Stimulated activated CD8-positive, alpha-beta memory T cell treated with anti-CD3 and anti-CD28 coated beads, Interleukin-12 subunit alpha, Interleukin-12 subunit beta, amount 100 ng/mL, for 1 hour (primary cell): ENCODE measurements at places on chromosomes 4 and X.
A peak's percentile ranks its signal among the peaks of the same experiment; 100 is the strongest.

DNA sequence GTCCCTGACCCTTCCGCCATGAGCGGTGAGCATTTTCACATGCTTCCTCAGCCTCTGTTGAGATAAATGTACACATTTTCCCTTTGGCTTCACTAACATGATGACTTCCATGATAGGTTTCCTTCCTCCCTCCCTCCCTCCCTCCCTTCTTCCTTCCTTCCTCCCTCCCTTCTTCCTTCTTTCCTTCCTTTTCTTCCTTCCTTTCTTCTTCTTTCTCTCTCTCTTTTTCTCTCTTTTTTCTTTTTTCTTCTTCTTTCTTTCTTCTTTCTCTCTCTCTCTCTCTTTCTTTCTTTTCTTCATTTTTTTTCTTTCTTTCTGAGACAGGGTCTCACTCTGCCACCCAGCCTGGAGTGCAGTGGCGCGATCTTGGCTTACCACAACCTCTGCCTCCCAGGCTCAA is 8.9 kb downstream of the HGFAC start:
- no peak for DNase-seq

DNA sequence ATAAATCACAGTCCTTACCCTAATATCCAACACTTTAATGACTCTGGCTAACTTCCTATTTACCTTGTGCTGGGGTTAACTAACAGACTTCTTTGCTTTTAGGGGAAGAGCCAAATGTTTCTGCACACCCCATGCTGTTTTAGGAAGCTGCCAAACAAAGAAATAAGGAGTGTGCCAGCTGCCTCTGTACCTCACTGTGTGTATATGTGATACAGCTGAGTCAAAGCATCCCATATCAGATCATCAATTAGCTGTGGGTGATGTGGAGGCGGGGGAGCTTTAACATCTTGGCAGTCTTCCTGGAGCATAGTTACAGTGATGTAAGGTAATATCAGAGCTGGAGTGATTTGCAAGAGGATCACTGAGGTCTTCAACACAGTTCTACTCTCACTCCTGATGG is 95.4 kb downstream of the COL25A1 start:
- no peak for DNase-seq

GRCh38 chr4:120052856-120053255 is 13.8 kb downstream of the MAD2L1 start:
- no peak for DNase-seq

DNA sequence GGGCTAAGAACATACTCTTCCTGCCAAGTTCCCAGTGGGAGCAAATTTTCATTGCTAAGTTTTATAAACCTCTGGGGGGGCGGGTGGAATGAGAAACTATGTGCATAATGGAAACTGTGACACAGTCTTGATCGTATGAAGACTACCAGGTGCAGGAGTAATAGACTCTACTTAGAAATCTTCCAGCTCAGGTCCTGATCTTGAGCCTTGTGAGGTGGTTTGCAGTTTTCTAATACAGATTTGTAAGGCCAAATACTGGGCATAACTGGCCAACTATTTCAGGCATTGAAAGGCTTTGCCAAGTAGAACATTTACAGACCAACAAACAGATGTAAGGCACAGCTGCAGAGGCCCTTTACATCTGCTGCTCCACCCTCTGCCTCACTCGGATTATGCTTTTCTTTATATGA is 89.7 kb upstream of the CBR4 start:
- DNase-seq: no peak

DNA sequence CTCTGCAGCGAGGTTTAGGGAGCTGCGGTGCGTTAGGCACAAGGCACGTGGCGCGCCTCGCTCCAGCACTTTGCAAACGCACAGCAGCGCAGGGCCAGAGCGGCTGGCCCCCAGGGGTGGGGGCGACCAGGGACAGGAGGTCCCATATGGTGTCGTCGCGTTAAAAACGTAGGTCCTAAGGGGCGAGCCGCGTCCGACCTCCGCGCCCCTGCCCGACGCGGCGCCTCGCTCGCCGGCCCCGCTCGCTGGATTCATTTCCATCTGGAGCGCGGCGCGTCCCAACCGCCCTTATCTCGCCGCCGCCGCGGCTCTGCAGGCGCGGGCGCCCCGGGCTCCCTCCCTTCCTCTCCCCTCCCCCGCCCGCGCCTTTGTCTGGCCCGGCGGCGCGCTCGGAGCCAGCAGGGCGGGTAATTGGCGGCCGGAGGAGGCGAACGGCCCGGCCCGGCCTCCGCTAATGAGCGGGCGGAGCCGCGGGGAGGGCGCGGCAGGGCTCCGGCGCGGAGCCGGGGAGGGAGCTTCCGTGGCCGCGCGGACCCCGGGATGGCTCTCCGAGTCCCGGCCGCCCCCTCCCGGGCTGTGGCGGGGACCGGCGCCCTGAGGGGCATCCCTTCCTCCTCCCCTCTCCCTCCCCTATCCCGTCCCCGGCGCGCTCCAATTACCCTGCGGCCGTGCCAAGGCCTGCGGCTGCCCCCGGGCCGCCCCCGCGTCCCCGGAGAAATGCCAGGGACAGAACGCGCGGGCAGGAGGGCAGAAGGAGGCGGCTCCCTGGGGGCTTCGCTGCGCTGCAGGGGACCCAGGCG is 409.0 kb downstream of the BCOR start:
- DNase-seq: no peak

DNA sequence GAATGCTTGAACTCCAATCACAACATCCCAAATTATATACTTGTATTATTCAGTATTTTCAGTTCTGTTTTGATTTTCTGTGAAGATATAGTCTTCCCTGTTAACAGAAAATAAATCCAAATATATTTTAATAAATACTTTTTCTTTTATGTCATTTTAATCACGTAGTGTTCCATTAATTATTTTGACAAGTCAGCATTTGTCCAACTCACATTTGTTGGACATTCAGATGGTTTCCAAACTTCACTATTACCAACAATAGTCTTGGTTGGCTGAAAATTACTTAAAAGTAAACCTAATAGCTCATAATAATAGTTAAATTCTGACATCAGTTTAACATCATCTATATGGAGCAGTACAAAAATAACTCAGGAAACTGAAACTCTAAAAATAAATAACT is 60.7 kb upstream of the SPANXD start:
- no peak for DNase-seq

DNA sequence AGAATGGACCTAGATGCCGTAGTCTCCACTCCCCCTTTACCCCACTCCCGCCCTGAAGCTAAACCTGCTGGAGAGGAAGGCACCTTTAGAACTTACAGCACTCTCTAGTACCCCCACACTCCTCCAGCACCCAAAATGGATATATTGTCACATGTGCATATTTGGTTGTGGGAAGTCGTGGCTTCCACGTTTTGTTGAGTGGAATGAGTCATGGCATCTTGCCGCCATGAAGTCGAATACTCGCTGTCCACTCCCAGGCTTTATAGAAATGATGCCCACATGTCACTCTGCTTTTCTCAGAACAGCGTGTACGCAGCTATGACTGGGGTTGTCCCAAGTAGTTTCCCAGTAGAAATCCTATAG is 545 bp downstream of the ABCE1 start:
- peak; percentile 18 for DNase-seq

DNA sequence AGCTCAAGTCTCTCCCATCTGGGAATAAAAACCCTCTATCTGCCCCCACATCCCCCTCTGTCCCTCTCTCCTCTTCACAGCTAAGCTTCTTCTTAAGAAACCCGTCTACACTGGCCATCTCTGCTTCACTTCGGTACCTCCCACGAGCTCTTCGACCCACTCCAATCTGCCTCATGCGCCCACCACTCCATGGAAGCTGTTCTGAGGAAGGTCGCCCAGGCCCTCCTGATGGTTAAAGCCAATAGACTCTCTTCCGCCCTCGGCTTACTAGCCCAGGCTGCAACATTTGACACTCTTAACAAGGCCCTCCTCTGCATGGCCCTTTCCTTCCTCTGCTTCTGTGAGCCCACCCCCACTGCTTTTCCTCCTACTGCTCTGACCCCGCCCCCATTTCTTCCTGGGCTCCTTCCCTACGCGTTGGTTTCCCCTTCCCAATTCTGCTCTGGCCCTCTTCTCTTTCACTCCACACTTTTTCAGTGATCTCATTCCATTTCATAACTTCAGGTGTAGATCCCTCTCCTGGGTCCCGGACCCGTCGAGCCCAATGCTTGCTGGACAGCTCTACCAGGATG is 11.8 kb downstream of the IQSEC2 start:
- DNase-seq: no peak
